RPMI7951 (cell line): ENCODE measurements at places on chromosomes 2 and 18. TPM values are rescaled to one million over a fixed set of nuclear protein-coding genes. Genes with fewer than 3 reads are reported as not detected.

DNA sequence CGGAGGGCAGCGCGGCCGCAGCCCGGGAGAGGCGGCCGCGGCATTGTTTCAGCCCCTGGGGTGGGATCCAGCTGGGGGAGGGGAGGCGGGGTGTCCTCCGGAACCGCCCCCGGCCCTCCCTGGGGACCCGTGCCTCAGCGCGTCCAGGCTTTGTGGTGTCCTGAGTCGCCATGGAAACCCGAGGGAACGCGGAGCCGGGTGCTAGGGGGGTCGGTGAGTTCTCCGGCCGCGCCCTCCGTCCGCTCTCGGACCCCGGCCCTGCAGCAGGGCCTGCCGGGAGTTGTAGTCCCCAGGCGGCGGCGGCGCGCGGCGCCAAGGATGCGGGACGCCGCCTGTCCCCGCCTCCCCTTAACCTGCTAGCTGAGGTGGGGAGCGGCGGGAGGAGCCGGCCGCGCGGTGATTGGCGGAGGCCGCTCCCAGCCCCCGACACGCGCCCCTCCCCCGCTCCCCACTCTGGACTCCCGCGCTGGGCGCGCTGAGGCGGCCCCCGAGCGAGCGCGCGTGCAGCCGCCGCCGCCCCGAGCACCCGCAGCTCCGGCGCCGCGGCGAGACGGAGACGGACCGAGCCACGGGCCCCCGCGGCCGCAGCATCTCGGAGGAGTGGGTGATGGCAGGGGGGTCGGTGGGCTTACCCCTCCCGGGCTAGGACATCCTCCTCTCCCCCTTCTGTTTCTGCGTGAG is at the start of gene DPYSL5:
Gene DPYSL5, plus strand, starts transcription at position 478 of the 681 bp plus-strand sequence. CDS start 50,368 bp downstream, outside the sequence.
- DNase-seq = no peak

DNA sequence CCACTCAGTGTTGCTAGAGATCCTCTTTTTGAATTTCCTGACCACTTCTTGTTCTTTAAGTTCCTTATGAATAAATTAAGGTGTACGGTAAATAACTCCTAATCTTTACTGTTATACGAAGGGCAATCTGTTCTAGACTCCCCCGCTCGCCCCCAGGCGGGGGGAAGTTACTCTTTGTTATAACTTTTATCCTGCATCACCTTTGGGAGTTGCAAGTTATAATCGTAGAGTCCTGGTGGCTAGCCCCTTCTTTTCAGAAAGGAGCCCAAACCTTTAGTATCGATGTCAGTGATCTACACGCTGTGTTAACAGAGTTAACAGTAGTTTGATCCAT is 652 bp downstream of the GCA start:
- DNase-seq = no peak

- DNase-seq = no peak
Observed at GRCh38 chr18:54873884-54874255, 45.6 kb downstream of the RAB27B start.

- no peak for DNase-seq
Observed at GRCh38 chr2:120866483-120867140, 130.9 kb downstream of the GLI2 start.

The GKN1 gene
- total RNA-seq = not detected in 2 replicates
